ENCODE measurements at places on chromosomes 7 and 10.
A peak's percentile ranks its signal among the peaks of the same experiment; 100 is the strongest.

- H3K4me1 ChIP-seq = no peaks in the 10 kb centered on the region
- no peaks in the 10 kb centered on the region for H3K27me3 ChIP-seq
- no peak overlapping the region for H3K4me3 ChIP-seq
These were observed 503.0 kb upstream of the FOXK1 start for GRCh38 chr7:4178916-4179687.

GRCh38 chr10:13787015-13787421, 200.3 kb downstream of the PRPF18 start:
- H3K4me3 ChIP-seq = peak overlapping the region; percentile 71
- H3K27ac ChIP-seq = peak overlapping the region; percentile 94
- H3K4me1 ChIP-seq = peaks cover 14% of the 10 kb centered on the region
- no peaks in the 10 kb centered on the region for H3K36me3 ChIP-seq
- peak; percentile 86 for DNase-seq
- H3K27me3 ChIP-seq = no peaks in the 10 kb centered on the region

DNA sequence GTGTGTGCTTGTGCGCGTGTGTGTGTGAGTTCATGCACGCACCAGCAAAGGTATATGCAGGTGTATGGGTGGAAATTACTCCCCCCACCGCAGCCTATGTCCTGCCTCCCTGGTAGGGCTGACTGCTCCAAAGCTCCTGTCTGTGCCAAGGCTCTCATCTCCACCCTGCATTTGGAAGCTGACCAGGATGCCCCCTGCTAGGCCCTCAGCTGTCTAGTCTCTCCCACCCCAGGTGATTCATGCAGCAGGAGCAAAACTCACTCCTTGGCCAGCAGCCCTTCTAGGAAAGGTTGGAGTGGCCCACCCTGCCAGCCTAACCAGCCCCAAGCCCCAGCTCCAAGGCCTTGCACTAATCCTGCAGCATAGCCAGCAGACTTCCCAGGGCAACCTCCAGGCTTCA, 148.4 kb downstream of the GRID1 start:
- H3K36me3 ChIP-seq = no peaks in the 10 kb centered on the region
- no peaks in the 10 kb centered on the region for H3K4me1 ChIP-seq
- H3K4me3 ChIP-seq = no peak overlapping the region
- peaks cover 2% of the 10 kb centered on the region for H3K27me3 ChIP-seq

- no peak overlapping the region for H3K4me3 ChIP-seq
- DNase-seq = no peak
- H3K27ac ChIP-seq = no peak overlapping the region
- H3K4me1 ChIP-seq = no peaks in the 10 kb centered on the region
These were observed 35.5 kb downstream of the TMEM270 start for GRCh38 chr7:73896454-73896853.

DNA sequence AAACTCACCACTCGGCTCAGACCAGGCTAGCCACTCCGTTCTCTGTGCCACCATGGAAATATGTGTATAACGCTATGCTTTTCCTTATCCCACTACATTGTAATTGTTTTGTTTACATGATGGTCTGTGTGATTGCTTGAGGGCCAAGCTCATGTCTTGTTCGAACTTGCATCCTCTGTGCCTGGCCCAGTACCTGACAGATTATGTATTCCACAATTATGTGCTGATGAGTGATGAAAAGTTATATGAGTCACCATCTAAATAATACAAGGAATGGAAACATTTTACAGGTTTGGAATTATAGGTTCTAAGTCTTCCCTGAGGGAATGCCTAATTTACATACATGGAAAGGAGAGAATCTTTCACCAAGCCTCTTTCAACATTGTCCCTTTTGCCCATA, 137.4 kb downstream of the C7orf25 start:
- H3K4me1 ChIP-seq = no peaks in the 10 kb centered on the region
- H3K27ac ChIP-seq = no peak overlapping the region
- H3K4me3 ChIP-seq = no peak overlapping the region
- no peak for DNase-seq
- no peaks in the 10 kb centered on the region for H3K27me3 ChIP-seq

All from activated naive CD4-positive, alpha-beta T cell treated with anti-CD3 and anti-CD28 coated beads, Interleukin-2, amount 10 ng/mL, durations not matched to agents 7 days and 5 days (primary cell).